Stimulated activated CD4-positive, alpha-beta T cell treated with anti-CD3 and anti-CD28 coated beads, TNF-alpha, amount 100 ng/mL, for 1 hour (primary cell): ENCODE measurements at places on chromosomes 2 and 18.

- no peak for DNase-seq
These were observed 5.8 kb downstream of the FZD7 start for GRCh38 chr2:202039278-202040078.

DNA sequence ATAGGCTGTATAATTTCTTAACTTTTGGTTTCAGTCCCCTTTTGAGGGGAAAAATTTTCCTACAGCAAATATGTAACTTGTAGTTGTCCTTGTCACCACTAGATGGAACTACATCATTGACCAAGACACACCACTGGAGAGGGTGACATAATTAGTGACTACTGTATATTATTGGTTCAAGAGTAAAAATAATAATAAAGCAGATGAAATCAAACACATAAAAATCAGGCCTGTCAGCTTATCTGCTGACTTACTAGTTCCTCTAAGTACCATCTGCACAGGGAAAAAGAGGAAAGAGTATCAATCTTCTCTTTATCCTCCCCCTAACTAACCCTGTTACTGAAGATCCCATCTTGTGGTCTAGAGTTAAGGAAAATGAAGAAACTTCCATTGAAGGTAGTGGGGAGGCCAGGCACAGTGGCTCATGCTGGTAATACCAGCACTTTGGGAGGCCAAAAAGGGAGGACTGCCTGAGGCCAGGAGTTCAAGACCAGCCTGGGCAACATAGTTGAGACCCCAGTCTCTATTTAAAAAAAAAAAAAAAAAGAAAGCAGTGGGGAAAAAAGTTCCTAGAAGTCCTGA, 29.6 kb upstream of the ENOSF1 start:
- DNase-seq = no peak

DNA sequence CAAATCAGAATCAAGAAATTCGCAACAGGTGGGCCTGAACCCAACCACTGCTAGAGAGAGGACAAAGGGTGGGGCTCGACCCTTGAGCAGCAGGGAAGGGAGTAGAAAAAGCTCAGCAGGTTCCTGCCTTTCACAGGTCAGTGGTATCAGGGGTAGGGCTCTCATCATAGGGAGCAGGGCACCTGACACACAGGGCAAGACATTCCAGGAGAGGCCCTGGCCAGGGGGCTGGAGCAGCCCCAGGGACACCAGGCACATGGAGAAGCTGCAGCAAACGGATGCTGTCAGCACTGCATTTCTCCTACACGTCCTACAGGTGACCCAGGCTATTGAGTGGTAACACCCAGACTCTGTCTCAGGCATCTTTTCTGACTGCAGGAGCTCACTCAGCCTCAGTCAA, 17.2 kb upstream of the MLPH start:
- no peak for DNase-seq

DNA sequence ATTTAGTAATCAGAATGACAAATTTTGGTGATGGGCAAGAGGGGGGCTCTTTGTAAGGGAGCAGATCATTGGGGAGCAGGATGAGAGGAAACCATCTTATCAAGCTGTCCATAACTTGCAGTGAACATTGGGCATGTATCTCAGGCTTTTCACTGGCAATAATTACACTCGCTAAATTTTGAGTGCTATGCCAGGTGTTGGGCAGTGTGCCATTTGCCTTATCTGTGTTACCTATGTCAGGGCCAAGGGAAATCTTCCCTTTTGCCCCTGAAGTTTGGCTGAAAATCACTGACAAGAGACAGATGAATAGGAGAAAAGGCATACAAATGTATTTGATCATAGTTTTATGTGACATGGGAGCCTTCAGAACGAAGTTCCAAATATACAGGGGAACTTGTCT, 39.0 kb downstream of the NOSTRIN start:
- DNase-seq = no peak

DNA sequence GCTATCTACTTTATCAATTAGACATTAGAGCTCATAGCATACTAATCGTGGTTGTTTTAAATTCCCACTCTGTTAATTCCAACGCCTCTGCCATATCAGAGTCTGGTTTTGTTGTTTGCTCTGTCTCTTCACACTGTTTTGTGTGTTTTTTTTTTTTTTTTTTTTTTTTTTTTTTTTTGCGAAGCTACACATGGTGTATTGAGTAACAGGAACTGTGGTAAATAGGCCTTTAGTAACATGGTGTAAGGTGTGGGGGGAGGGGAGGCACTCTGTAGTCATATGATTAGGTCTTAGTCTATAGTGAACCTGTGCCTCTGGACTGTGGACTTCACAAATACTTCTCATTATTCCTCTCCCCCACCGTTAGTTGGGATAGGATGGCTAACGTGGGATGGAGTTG, 370.7 kb upstream of the RAB12 start:
- DNase-seq = no peak

GRCh38 chr18:79933765-79934164, 17.7 kb downstream of the SLC66A2 start:
- DNase-seq = no peak

DNA sequence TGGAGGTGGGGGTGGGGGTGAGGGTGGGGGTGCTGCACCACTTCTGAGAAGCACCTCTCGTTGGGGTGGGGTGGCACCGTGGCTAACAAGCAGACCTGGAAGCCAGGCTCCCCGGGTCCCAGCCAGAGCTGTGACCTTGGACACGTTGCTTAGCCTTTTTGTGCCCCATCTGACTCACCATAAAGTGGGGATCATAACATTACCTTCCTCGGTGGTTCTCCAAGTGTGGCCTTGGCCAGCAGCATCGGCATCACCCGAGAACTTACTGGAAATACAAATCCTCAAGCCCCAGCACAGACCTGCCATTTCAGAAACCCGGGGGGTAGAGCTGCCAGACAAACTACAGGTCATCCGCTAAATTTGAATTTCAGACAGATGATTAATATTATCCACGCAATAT, 58.7 kb upstream of the SLC66A3 start:
- DNase-seq = no peak

GRCh38 chr2:179340678-179341077, 76.0 kb upstream of the SESTD1 start:
- DNase-seq = no peak

GRCh38 chr2:10036095-10036884, 7.1 kb upstream of the KLF11 start:
- DNase-seq = no peak

- DNase-seq = no peak
These were observed 50.2 kb upstream of the MRPL33 start for GRCh38 chr2:27721335-27721734.
